ENCODE measurements at places on chromosomes 2 and 18.

- no peak for DNase-seq
Observed at GRCh38 chr2:144249035-144249637, 270.8 kb downstream of the ZEB2 start.

- DNase-seq, result no peak
Observed at GRCh38 chr2:179842498-179843153, 18.8 kb downstream of the ZNF385B start.

DNA sequence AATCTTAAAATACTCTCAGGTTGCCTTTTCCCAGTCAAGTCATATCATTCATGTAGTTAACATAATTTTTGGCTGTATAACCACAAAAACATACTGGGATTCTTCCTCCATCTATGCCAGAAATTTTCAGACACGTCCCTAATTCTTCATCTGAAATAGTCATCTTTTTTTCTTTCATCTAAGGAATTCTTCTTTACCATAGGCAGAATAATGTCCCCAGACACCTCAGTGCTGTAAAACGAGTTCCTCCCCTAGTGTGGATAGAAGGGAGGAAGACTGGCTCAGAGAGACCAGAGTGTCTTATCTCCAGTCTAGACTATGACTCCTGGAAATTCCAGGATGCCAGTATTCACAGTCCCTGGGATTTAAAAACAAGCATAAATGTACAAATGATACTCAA is 127.8 kb downstream of the MREG start:
- no peak for DNase-seq

DNA sequence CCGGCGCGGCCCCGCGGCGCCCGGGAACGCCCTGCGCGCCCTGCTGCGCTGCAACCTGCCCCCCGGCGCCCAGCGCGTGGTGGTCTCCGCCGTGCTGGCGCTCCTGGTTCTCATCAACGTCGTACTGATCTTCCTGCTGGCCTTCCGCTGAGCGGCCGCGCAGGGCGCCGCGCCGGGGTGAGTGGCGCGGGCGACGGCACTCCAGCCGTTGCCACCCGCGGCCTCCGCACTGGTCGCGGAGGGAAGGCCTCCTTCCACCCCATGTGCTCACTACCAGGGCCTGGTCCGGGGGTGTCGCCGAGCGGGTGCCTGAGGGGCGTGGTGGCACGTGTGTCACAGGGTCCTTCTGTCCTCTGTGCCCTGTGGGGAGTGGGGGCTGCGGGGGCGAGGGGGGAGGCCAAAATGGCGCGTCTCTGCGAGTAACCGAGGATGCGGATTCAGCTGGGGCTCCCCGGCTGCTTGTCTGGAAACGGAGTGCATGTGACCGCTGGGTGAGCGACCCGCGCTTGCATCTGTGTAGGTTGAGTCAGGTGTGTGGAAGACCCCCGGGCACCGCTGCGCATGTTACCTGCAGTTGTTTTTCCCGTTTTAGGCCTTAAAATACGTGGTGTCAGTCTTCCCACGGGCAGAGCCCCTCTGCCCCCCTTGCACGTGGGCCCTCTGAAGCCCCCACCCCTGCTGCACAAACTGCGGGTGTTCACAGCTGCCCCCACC is 58.0 kb downstream of the FAM168B start:
- no peak for DNase-seq

DNA sequence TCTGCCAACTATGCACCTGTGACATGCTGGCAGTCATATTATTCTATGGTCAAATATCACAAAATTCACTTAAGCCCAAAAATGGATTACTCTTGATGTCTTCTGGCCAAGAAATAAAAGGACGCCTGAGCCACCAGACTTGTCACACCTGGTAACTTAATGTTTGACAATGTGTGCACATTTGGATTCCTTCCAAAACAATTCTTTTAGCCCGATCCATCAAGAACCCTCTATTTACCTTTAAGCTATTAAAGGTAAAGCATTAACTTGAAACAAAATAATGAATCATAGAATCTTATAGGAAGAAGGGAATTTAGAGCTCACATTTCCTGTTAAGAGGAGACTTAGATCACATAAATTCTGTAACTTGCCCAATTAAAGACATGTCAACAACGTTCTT is 46.5 kb upstream of the NFU1 start:
- no peak for DNase-seq

DNA sequence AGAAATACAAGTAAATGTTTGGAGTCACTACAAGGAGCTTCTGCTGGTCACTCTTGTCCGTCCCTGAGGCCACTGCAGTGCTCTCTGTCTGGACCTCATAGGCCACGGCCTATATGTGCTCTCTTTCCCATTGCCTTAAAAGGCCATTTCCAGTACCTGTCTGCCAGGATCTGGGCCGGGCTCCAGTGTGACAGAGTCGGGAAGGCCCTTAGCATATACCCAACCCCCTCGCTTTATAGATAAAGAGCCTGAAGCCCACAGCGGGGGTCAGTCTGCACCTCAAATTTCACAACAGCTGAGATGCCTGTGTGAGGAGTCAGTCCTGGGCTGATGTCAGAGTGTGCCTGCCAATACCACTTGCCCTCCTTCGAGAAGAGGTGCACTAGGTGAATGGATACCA is 39.9 kb downstream of the ADD2 start:
- no peak for DNase-seq

- no peak for DNase-seq
Observed at GRCh38 chr2:36444216-36444936, 88.8 kb downstream of the CRIM1 start.

DNA sequence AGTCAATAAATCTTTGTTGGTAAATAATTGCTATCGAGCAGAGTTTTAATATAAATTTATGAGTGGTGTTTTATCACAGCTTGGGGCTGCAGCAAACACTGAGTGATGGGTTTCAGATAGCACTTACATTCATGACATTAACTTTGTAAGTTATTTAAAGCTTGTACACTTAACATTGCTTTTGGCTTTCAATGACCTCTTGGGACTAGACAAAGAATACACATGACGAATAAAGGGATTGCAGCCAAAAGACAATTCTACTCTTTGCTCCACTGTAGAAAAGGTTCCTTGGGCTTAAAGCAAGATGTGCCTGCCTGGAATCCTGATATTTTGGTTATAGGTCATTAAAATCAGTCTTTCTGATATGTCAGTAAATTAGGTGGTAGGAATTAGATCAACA is 299.5 kb downstream of the GBX2 start:
- no peak for DNase-seq

- DNase-seq, result no peak
Observed at GRCh38 chr18:36812678-36813077, 16.1 kb downstream of the TPGS2 start.

DNA sequence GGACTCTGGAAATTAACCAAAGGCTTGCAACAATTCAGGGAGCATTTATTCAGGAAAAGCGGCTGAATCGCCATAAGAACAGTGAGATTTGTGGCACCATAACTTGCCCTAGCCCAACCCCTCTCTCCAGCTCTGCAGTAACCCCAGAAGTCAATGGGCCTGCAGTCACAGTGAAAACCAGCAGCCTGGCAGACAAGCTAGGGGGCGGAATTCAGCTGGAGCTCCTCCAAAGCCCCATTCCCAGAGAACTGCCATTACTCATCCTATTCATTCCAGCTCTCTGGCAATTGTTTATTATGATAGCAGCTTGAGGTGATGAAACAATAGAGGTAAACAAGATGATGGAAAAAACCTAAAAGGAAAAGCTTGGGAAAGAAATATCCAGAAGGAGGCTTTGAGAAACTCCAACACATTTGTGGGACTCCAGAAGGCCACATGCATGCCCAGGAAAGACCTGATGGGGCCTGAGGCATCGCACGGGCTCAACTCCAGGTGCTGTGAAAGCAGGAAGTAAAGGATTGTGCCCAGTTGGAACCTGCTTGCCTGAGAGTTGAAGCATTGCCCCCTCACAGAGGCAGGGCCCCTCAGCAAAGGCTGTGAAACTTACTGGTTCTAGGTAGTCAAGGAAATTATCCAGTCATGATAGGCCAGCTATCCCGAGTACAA is 126.7 kb downstream of the TWIST2 start:
- DNase-seq, result no peak

Data from CD4-positive, alpha-beta T cell treated with Interleukin-4 for 4 hours (primary cell).